Stimulated activated CD4-positive, alpha-beta T cell treated with anti-CD3 and anti-CD28 coated beads, TNF-alpha, amount 100 ng/mL, for 48 hours (primary cell): ENCODE measurements at places on chromosomes 1 and 21.

- DNase-seq, result no peak
These were observed 3.6 kb upstream of the KIAA2013 start for GRCh38 chr1:11929849-11930248.

- DNase-seq, result no peak
These were observed 6.2 kb downstream of the CCDC17 start for GRCh38 chr1:45617618-45618017.

- DNase-seq, result no peak
These were observed 55.2 kb upstream of the PALMD start for GRCh38 chr1:99590578-99591209.

GRCh38 chr1:119587341-119587740 lies 60.7 kb downstream of the ZNF697 start:
- no peak for DNase-seq

DNA sequence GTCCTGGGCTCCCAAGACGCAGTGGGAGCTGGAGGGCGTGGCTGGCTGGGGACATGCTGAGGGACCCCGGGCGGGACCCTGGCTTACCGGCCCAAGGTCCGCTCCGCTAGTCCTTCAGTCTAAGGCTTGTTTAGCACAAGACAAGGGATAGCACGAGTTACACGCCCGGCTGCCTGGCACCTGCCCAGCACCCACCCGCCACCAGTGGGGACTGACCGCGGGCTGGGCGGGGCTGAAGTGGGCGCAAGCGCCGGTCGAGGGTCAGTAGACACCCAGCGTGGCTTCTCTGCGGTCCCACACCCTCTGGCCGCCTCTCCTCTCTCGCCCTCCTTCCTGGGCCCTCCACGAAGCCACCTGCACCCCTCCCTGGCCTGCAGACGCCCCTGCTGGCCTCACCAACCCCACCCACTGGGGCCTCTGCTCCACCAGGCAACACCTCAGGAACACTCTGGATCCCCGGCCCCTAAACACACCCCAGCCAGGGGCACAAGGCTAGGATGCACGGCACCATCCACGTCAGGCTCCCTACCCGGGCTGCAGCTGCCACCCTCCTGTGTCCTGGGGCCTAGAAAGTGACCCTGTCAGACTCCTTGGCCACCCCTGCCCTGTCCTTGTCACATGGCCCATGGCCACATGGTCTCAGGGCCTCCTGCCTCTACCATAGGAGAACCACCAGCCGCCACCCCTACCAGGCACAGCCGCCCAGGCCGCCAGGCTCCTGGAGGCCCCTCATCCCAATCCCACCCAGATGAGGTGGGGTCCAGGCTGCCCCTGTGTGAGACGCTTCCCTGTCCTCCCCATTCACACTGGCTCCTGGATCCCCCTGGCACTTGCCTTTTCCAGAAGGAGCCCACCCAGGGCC lies 6.1 kb downstream of the TAS1R3 start:
- no peak for DNase-seq

GRCh38 chr21:28640326-28640725 lies 352.4 kb downstream of the LTN1 start:
- no peak for DNase-seq

DNA sequence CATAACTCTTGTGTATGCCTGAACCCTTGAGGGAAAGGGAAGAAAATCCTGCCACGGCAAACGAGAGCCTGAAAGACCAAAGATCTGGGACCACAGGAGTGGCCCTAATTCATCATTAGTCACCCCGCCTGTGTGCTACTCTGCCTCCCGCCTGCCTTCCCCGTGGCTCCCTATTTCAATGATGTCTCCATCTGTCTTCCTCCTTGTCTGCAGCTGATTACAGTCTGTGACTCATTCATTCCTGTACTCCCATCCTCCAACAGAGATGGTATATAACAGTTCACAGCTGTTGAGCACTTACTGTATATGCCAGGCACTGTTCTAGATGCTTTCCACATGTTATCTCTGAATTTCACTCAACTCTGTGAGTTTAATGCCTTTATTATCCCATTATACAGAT lies 96.6 kb downstream of the SEC16B start:
- no peak for DNase-seq

- no peak for DNase-seq
These were observed 7.1 kb downstream of the BECN2 start for GRCh38 chr1:241964550-241965282.

- DNase-seq, result no peak
These were observed 97.0 kb downstream of the TLR5 start for GRCh38 chr1:223046011-223046410.

DNA sequence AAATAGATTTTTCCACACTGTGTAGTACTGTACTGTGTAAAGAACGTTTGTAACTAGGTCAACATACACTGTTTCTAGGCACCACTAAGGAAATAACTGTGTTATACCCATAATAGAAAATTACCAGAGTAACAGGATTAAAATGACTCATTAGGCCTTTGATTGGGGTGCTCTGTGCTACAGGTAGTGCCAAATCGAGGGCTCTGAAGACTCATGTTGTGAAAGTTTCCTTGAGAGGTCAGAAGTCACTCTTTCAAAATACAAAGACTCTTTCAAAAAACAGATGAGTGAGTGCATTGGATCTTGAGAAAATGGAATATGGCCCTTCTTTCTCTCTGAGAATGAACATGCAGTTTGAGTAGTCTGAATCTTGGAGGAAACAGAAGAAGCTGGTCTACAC lies 143.0 kb downstream of the MRPL39 start:
- DNase-seq, result no peak

DNA sequence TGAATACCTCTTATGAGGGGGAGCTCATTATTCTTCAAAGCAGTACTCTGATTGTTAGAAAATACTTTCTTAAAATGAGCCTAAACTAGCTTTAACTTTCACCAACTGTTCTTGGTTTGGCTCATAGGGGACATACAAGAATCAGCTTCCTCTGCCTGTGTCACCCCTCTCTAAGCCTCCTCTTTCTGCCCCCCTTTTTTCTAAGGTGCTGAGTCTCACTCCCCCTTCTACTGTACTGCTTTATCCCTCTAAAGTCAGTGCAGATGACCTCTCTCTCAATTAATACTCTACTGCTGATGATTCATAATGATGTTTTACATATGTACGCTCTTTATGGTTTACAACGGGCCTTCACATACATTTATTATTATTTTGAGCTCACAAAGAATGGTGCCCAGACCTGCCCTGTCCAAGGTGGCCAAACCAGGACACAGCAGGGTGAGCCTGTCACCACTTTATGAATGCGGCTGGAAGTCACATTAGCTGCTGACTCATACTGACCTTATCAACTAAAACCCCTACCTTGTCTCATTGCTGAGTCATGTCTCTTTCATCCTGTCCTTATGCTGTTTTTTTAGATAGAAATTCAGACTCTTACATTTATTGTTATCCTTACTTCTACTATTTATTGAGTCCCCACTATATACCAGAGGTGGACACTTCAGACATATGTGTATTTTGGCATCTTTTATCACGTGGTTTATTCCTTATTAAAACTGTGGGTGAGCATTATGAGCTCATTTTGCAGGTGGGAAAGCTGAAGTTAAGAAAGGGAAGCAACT lies 126.9 kb downstream of the RNF220 start:
- no peak for DNase-seq

DNA sequence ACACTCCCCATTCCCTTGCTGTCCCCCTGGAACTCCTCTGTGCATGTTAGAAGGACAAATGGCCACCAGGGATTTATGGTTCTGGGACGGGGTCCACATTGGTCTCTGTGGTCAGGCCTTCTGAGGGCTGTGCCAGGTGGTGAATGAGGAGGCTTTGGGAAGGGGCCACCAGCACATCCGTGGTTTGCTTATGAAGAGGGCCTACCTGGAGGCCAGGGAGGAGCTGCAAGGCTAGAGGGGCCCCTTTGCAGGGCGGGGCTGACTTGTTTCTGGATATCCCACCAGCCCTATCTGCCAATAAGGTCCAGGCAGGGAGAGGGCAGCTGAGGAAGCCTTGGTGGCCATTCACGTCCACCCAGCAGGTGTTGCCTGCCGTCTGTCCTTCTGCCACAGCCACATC lies 24.9 kb downstream of the KCNA10 start:
- no peak for DNase-seq

GRCh38 chr1:27301052-27301422 lies 20.9 kb upstream of the TMEM222 start:
- DNase-seq, result no peak

- DNase-seq, result no peak
These were observed 307.9 kb downstream of the HLX start for GRCh38 chr1:221187174-221187573.

DNA sequence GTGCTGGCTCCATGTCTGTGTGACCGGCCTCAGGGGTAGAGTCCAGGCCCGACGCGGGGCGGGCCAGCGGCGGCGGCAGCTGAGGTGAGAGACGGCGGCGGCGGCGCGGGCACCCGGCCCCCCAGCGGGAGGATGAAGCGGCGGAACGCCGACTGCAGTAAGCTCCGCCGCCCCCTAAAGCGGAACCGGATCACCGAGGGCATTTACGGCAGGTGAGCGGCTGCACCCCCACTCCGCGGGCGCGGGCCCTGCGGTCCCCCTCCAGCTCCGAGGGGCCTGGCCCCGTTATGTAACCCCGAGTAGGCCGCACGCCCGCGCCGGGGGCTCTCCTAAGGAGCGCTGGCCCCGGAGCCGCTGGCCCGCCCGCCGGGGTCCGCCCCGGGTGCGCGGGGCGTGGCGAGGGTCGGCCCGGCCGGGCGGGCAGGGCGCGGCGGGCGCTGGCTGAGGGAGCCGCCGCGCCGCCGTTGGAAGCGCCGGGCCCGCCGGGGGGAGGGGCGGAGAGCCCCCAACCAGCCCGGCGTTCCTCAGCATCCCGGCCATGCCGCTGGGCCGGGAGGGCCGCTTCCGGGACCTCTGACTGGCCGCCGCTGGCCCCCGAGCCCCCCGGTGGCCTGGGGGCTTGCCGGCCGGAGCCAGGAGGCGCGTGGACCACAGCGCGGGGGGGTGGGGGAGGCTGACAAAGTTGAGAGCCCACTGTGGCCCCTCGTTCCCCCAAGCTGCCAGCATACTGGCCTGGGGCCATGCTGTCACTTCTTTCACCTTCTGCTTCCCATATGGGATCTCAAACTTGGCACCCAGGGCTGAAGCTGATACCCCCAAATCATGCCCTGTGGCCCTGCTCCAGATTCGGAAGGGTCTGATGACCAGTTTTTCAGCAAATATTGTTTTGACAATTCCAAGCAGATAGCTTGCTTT lies 527 bp downstream of the MACO1 start:
- peak; percentile 8 for DNase-seq

DNA sequence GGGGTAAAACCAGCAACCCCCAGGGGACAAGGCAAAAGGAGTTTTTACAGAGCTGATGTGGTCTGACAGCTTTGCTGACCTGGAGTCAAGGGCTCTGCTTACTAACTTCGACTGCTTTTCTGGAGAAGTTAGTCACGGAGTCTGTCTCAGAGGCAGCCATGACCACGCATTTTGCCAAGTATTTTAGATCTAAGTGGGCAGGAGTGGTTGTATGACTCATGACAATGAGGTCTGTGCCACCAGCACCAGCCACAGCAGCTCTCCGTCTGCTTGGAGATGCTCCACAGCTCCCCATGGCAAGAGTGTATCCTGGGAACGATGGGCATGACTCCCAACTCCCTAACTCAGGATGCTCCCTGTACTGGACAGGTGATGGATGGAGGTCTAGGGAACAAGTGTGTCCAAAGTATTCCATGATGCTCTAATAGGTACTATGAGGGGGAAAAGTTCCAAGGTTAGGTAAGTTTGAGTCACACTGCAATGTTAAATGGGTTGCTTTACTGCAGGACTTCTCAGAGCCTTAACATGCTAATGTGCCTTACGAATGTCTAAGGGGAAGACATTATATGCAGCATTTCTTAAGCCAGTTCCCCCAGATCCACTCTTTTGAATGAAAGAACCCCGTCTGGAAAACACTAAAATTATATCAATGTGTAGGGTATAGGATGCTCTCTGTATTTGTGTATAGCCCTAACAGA lies 359.0 kb downstream of the HHAT start:
- DNase-seq, result no peak

- no peak for DNase-seq
These were observed 26.6 kb downstream of the PAFAH2 start for GRCh38 chr1:25971066-25971810.

- DNase-seq, result no peak
These were observed 542 bp downstream of the EIF2B3 start for GRCh38 chr1:44985747-44986359.

GRCh38 chr1:94926126-94926914 lies 590 bp downstream of the CNN3 start:
- DNase-seq, result no peak

- no peak for DNase-seq
These were observed 89.5 kb upstream of the HIVEP3 start for GRCh38 chr1:42008264-42008663.

GRCh38 chr1:63968663-63969440 lies 195.0 kb downstream of the ROR1 start:
- DNase-seq, result no peak

DNA sequence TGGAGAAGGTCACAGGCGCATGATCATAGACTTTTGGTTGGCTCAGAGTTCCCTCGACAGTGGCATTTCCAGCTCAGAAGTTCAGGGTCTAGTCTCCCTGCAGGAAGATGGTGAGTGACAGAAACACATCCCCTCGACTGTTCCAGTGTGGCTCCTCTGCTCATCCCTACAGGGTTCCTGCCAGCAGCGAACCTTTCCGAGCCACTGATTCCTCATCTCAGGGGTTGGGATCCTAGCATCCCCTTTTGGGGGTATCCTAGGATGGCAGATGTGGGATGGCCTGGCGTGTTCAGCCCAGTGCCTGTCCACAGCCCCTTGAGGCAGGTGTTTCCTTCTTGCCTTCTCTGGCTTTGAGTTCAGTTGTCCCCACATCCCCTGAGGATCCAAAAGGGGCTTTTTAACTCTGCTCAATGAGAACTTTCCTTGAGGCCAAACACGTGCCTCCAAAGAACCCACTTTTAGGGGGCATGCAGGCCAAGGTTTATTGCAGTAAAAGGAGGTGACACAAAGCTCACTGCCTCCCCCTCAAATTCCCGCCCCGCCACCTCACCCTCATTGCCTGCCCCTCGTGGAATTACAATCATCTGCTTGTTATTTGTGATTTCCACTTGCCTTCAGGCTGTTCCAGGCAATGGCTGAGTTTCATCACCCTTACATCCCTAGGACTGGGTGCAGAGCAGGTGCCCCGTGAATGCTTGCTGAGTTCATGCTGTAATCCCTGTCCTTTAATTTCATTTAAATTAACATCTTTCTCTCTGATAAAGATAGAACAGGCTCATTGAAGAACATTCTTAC lies 440.7 kb downstream of the CAMTA1 start:
- no peak for DNase-seq

DNA sequence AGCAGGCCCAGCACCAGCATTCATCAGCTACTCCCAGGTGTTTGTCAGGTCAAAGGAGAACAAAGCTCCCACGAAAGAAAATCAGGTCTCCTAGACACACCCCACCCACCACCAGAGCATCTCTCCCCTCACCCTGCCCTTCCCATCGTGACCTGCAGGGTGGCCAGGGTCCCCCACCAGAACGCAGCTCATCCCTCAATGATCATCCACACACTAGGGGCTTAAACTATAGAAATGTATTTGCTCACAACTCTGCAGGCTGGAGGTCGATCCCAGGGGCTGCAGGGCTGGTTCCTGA lies 97.4 kb downstream of the RIPK4 start:
- no peak for DNase-seq

- DNase-seq, result no peak
These were observed 13.0 kb upstream of the PLPPR5 start for GRCh38 chr1:99017655-99018054.
